ENCODE measurements at places on chromosomes 5 and 9. TPM values are rescaled to one million over a fixed set of nuclear protein-coding genes. Genes with fewer than 3 reads are reported as not detected.
A peak's percentile ranks its signal among the peaks of the same experiment; 100 is the strongest.

GRCh38 chr5:154479944-154480750 is 2.1 kb upstream of the HAND1 start:
- no peak for DNase-seq

DNA sequence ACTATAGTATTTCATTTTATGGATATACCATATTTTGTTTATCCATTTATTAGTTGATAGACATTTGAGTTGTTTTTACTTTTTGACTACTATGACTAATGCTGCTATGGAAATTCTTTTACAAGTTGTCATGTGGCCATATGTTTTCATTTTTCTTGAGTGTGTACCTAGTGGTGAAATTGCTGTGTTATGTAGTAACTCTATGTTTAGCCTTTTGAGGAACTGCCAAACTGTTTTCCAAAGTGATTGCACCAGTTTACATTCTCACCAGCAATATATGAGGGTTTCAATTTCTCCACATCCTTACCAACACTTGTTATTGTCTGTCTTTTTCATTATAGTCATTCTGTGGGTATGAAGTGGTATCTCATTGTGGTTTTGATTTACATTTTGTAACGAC is 75.4 kb downstream of the GRIA1 start:
- DNase-seq, result no peak

GRCh38 chr9:134897584-134898170 is 17.1 kb downstream of the FCN2 start:
- DNase-seq, result no peak

GRCh38 chr5:66828548-66829357 is 232.6 kb downstream of the MAST4 start:
- peak; percentile 80 for DNase-seq

- no peak for DNase-seq
Measured at GRCh38 chr5:167269146-167269545, 1022.3 kb upstream of the WWC1 start.

IFNB1 gene
- not detected for total RNA-seq
